Stomach (tissue), 19 donors: ENCODE measurements at places on chromosomes 1 and 21. TPM values are rescaled to one million over a fixed set of nuclear protein-coding genes. Genes with fewer than 3 reads are reported as not detected.

DNA sequence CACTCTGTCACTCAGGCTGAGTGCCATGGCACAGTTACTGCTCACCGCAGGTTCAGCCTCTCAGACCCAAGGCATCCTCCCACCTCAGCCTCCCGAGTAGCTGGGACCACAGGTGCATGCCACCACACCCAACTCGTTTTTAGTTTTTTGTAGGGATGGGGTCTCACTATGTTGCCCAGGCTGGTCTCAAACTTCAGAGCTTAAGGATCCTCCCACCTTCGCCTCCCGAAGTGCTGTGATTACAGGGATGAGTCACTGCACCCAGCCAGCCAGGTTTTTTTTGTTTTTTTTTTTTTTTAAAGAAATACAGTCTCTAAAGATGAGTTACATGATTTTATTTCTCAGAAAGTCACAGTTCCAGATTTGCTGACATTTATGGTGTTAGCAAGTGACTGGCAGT is 29.0 kb downstream of the BACE2 start:
- H3K27ac ChIP-seq, result no peak overlapping the region
- H3K4me3 ChIP-seq, result no peak overlapping the region
- no peaks in the 10 kb centered on the region for H3K27me3 ChIP-seq
- peaks cover 8% of the 10 kb centered on the region for H3K36me3 ChIP-seq

The FAM177B gene
- total RNA-seq, result not detected

- no peaks in the 10 kb centered on the region for H3K27me3 ChIP-seq
- no peak for DNase-seq
- H3K27ac ChIP-seq, result no peak overlapping the region
- H3K36me3 ChIP-seq, result no peaks in the 10 kb centered on the region
- peaks cover 7% of the 10 kb centered on the region for H3K4me1 ChIP-seq
These were observed 195.2 kb upstream of the RAB4A start for GRCh38 chr1:229075716-229076115.

- peak; percentile 84 for DNase-seq
- no peaks in the 10 kb centered on the region for H3K4me1 ChIP-seq
- no peak overlapping the region for H3K27ac ChIP-seq
- no peak overlapping the region for H3K4me3 ChIP-seq
- H3K27me3 ChIP-seq, result peaks cover 36% of the 10 kb centered on the region
- no peaks in the 10 kb centered on the region for H3K36me3 ChIP-seq
These were observed 6.6 kb downstream of the LIN28A start for GRCh38 chr1:26417111-26417759.

The RGL1 gene
- total RNA-seq, result 7.2 TPM

- no peaks in the 10 kb centered on the region for H3K27me3 ChIP-seq
- no peak for DNase-seq
- H3K36me3 ChIP-seq, result no peaks in the 10 kb centered on the region
- H3K4me1 ChIP-seq, result no peaks in the 10 kb centered on the region
- no peak overlapping the region for H3K4me3 ChIP-seq
These were observed 104.7 kb downstream of the DISC1 start for GRCh38 chr1:231731268-231731667.

- H3K27ac ChIP-seq, result peak overlapping the region; percentile 20
- DNase-seq, result no peak
- H3K4me3 ChIP-seq, result no peak overlapping the region
- H3K27me3 ChIP-seq, result no peaks in the 10 kb centered on the region
- H3K36me3 ChIP-seq, result no peaks in the 10 kb centered on the region
These were observed 53.0 kb downstream of the MAB21L3 start for GRCh38 chr1:116164150-116164549.

The SERPINC1 gene
- total RNA-seq, result not detected

DNA sequence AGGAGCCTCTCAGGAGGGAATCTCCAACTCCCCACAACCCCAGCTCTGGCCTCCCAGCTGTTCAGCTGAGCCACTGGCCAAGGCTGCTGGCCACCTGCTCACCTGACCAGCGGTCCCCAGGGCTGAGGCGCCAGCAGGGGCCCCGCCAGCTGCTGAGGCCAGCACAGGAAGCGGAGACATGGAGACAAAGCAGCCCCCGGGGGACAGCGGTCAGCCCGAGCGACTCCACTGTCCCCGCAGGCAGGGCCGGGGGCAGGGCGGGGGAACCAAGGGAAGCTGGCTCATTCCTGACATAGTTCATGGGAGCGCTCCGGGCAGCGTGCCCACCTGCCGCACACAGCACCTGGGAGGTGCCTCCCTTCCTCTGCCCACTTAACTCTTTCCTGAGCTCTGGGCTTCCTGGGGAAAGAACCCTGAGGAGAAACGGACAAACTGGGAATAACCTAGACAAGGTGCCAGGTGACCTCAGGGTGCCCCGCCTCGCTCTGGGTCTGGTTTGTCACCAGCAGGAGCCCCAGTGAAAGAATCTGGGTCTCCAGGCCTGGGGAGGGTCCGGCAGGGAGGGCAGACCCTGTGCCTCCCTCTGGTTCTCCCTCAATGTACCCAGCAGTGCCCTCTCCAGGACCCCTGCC is 10.7 kb downstream of the EPHA2 start:
- peaks cover 78% of the 10 kb centered on the region for H3K4me1 ChIP-seq
- H3K36me3 ChIP-seq, result peaks cover 39% of the 10 kb centered on the region

DNA sequence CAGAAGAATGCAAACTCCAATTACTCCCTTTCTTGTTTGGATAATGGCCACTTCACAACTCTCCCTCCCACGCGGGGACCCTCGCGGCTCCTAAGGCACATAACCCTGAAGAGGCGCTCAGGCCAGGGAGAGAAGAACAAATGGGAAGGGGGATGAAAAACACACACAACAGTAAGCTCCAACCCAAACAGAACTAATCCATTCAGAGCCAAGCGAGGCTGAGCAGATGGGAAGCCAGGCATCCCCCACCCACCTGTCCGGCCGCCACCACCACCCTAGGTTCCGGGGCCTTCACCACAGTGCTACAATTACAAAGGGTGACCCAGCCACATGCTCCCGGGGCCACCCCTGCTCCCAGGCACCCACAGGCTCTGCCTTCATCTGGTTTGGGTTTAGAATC is 101.5 kb downstream of the MRPL37 start:
- H3K27ac ChIP-seq, result no peak overlapping the region
- no peak overlapping the region for H3K4me3 ChIP-seq
- peaks cover 98% of the 10 kb centered on the region for H3K4me1 ChIP-seq
- H3K36me3 ChIP-seq, result no peaks in the 10 kb centered on the region
- DNase-seq, result no peak
- H3K27me3 ChIP-seq, result no peaks in the 10 kb centered on the region

- DNase-seq, result no peak
- H3K4me3 ChIP-seq, result peak overlapping the region; percentile 79
- peaks cover 40% of the 10 kb centered on the region for H3K36me3 ChIP-seq
- peaks cover 57% of the 10 kb centered on the region for H3K4me1 ChIP-seq
- H3K27me3 ChIP-seq, result no peaks in the 10 kb centered on the region
- H3K27ac ChIP-seq, result peak overlapping the region; percentile 88
These were observed 1.2 kb downstream of the TRIM11 start for GRCh38 chr1:228405200-228405978.

GRCh38 chr1:72285074-72285425 is 2.7 kb upstream of the NEGR1 start:
- DNase-seq, result no peak
- H3K27me3 ChIP-seq, result no peaks in the 10 kb centered on the region
- H3K36me3 ChIP-seq, result no peaks in the 10 kb centered on the region
- H3K27ac ChIP-seq, result peak overlapping the region; percentile 91

GRCh38 chr21:22164912-22165311 is 1166.7 kb downstream of the NCAM2 start:
- no peaks in the 10 kb centered on the region for H3K36me3 ChIP-seq
- H3K27ac ChIP-seq, result no peak overlapping the region
- DNase-seq, result no peak
- no peaks in the 10 kb centered on the region for H3K27me3 ChIP-seq
- H3K4me1 ChIP-seq, result no peaks in the 10 kb centered on the region
- no peak overlapping the region for H3K4me3 ChIP-seq

GRCh38 chr1:107132780-107133179 is 8.1 kb upstream of the NTNG1 start:
- H3K4me1 ChIP-seq, result no peaks in the 10 kb centered on the region
- peaks cover 5% of the 10 kb centered on the region for H3K27me3 ChIP-seq
- no peak for DNase-seq
- no peaks in the 10 kb centered on the region for H3K36me3 ChIP-seq
- H3K4me3 ChIP-seq, result no peak overlapping the region

- H3K4me3 ChIP-seq, result no peak overlapping the region
- no peaks in the 10 kb centered on the region for H3K36me3 ChIP-seq
- H3K27ac ChIP-seq, result no peak overlapping the region
- H3K27me3 ChIP-seq, result no peaks in the 10 kb centered on the region
These were observed 55.0 kb upstream of the SERBP1 start for GRCh38 chr1:67485046-67485811.

- no peaks in the 10 kb centered on the region for H3K27me3 ChIP-seq
- H3K36me3 ChIP-seq, result no peaks in the 10 kb centered on the region
- no peak overlapping the region for H3K27ac ChIP-seq
- no peaks in the 10 kb centered on the region for H3K4me1 ChIP-seq
These were observed 20.9 kb downstream of the UMODL1 start for GRCh38 chr21:42091899-42092508.

DNA sequence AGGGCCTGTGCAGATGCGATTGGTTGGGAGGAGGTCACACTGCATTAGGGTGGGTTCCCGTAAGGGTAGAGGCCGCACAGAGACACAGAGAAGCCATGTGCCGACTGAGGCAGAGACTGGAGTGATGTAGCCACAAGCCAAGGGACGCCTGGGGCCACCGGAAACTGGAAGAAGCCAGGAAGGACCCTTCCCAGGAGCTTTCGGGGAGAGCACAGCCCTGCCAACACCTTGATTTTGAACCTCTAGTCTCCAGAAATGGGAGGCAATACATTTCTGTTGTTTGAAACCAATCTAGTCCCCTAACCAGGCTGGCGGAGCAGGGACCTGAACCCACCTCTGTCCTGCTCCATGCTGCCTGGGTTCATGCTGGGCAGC is 10.8 kb downstream of the UBASH3A start:
- no peak for DNase-seq
- H3K27ac ChIP-seq, result no peak overlapping the region
- H3K36me3 ChIP-seq, result no peaks in the 10 kb centered on the region
- no peaks in the 10 kb centered on the region for H3K27me3 ChIP-seq

The ALX3 gene
- total RNA-seq, result not detected
